ENCODE measurements at places on chromosomes 4 and X.

DNA sequence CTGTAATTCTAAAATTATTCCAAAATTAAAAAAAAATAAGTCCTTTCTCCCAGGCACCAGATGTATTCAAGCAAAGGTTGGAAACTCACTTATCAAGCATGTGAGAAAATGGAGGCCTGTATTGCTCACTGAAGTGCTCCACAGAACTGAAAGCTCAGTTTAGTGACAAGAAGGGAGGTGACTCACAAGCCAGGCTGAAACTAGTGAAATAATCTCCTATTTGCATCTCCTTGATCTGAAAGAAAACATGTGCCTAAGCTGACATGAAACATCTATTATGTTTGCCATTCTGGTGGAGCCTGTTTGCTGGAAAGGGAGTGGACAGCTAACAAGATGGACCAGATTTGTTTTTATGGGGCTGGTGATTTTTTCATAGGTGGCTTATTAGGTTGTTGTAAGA is 54.0 kb upstream of the AMELX start:
- no peak for DNase-seq

GRCh38 chrX:46327566-46328115 is 217.6 kb downstream of the ZNF674 start:
- DNase-seq = no peak

GRCh38 chrX:105098812-105099211 is 121.7 kb downstream of the TEX13A start:
- no peak for DNase-seq

- no peak for DNase-seq
These were observed 19.1 kb downstream of the C4orf17 start for GRCh38 chr4:99529956-99530355.

DNA sequence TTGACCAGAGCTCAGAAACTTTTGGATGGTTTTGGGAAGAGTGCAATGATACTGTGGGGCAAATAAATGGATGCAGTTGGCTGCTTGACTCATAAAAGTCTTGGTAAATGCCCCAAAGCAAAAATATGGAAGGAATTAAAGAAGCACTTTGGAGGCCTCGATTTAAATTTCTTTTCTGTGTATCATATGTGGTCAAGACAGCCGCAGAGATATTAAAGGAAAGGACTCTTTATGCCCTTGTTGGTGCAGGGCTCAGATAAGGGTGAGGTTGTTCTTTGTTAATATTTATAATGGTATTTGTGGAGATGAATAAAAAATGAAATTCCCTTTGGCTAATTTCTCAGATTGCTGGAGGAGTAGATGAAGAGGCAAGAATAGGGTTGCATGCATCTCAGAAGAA is 90.2 kb downstream of the NHS start:
- DNase-seq = no peak

DNA sequence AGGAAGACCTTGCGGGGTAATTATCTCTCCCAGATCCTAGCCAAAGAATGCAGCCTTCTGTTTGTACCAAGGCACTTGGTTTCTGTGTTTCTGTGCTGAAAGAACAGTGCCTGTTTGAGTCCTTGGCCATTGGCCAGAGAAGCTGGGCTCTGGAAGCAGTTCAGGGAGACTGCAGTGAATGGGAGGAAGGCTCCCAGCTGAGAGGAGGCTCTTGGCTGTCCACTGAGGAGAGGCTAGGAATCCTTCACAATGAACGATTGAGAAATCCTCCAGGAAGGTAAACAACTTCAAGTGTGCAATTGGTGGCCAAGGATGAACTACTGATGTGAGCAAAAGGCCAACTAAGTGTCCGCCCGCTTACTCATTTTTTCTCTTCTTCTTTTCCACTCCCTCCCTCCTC is 61.3 kb downstream of the HS3ST1 start:
- no peak for DNase-seq

DNA sequence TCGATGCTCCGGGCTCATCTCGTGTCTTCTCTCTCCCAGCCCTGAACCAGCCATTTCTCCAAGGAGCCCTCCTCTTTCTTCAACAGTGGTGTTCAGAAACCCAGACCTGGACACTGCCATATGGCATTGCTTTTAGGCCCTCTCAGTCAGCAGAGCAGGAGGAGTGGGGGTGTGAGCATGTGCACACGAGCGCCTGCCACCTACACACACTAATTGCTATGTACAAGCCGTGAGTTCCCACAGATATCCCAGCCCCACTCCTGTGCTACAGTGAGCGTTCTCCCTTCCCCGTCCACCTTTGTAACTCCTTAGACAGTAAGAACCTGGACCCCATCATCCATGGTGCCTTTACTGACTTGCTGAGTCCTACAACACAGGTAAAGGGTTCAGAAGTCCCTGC is 53.8 kb downstream of the TNIP2 start:
- DNase-seq = no peak

GRCh38 chr4:66404141-66404540 is 733.9 kb upstream of the EPHA5 start:
- no peak for DNase-seq

- no peak for DNase-seq
These were observed 501.9 kb downstream of the GABRG1 start for GRCh38 chr4:45621971-45622370.

DNA sequence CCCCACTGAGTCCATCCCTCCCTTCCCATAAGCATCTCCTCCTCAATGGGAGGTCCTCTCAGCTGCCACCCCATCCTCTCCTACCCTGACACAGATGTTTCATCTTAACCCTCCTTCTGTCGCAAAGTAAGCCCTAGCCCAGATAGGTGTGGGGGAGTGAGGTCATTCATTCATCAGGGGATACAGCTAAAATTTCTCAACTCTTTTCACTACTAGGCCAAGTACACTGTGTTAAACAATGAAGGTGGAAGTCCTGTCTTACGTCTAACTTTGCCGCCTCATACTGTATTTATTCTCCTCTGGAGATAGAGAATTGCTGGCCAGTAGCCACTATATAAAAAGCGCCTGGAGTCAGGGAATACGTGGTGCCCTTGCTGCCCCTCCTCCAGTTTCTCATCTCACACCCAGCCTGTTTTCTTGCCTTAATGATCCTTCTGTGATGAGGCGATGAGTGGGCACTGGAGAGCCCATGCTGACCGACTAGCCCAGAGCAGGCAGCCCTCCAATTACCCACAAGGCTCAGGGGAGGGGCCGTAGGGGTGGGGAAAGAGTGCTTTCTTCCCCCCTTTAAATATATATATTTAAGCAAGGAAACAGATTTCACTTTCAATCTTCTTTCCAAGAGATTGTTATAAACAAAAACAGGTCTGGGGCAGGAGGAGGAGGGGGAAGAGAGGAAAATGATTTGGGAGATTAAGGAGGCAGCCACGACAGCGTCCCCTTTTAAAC is 149.5 kb downstream of the PJA1 start:
- no peak for DNase-seq

GRCh38 chr4:121794505-121795188 is 6.5 kb upstream of the EXOSC9 start:
- no peak for DNase-seq

- DNase-seq = no peak
These were observed 557.8 kb downstream of the TECRL start for GRCh38 chr4:63851496-63851895.

GRCh38 chr4:47012676-47013075 is 18.7 kb upstream of the GABRB1 start:
- no peak for DNase-seq

DNA sequence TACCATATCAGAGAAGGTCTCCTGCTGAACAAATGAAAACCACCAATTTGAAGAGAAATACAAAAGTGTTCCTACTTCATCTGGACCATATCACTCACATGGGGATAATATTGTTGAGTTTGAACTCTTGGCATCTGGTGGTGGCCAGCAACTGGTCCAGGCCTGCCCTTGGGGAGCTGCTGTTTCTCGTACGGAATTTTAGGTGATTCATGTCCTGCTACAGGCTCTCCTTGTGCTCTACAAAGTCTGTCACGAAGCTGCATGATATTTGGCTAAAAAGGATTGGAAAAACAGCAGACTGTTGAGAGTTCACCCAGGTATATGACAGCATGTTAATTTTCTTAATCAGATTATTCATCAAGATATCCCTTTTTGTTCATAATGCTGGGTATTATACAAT is 42.2 kb downstream of the SEC31A start:
- DNase-seq = no peak

DNA sequence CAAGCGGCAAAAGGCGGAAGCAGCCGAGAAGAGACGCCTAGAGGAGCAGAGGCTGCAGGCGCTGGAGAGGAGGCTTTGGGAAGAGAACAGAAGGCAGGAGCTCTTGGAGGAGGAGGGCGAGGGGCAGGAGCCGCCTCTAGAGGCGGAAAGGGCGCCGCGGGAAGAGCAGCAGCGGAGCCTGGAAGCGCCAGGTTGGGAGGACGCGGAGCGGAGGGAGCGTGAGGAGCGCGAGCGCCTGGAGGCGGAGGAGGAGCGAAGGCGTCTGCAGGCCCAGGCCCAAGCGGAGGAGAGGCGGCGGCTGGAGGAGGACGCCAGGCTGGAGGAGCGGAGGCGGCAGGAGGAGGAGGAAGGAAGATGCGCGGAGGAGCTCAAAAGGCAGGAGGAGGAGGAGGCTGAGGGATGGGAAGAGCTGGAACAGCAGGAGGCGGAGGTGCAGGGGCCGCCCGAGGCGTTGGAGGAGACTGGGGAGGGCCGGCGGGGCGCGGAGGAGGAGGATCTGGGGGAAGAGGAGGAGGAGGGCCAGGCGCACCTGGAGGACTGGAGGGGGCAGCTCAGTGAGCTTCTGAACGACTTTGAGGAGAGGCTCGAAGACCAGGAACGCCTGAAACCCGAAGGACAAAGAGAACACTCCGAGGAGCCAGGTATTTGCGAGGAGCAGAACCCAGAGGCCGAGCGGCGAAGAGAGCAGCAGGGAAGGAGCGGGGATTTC is 72.9 kb downstream of the AASDH start:
- DNase-seq = no peak

DNA sequence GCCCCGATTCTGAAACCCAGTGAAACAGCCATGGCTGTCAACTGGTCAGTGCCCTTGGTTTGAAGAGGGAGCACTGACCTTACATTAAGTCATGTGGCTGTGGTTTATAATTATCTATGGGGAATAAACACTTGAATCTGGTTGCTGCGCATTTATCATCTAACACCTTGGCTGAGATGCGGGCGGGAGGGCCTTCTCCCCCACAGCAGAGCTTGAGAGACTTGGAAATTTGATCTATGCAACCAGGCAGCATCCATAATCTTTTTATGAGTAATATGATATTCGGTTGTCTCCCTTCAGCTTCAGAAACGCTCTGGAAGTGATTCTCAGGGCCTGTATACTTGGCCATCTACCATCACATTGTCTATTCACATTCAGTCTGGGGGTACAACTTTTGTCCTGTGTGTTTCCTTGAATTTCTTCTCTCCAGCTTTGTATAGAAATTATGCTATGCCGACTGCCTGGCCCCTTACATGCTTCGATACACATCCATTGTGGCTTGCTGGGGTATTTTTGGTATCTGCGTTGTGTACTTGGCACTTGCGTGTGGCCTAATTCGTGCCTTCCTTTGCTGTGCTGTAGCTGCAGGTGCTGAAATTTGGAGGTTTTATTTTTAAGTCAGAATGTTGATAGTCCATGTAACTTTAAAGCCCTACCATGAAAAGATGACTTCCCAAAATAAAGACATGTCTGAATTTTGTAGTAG is 321.6 kb downstream of the ARHGAP10 start:
- no peak for DNase-seq

DNA sequence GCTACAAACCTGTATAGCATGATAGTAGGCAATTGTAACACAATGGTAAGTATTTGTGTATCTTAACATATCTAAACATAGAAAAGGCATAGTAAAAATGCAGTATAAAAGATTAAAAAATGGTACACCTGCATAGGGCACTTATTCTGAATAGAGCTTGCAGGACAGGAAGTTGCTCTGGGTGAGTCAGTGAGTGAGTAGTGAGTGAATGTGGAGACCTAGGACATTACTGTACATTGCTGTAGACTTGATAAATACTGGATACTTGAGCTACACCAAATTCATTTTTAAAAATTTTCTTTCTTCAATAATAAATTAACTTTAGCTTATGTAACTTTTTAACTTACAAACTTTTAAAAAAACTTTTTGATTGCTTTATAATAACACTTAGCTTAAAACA is 68.2 kb upstream of the MAML3 start:
- no peak for DNase-seq

DNA sequence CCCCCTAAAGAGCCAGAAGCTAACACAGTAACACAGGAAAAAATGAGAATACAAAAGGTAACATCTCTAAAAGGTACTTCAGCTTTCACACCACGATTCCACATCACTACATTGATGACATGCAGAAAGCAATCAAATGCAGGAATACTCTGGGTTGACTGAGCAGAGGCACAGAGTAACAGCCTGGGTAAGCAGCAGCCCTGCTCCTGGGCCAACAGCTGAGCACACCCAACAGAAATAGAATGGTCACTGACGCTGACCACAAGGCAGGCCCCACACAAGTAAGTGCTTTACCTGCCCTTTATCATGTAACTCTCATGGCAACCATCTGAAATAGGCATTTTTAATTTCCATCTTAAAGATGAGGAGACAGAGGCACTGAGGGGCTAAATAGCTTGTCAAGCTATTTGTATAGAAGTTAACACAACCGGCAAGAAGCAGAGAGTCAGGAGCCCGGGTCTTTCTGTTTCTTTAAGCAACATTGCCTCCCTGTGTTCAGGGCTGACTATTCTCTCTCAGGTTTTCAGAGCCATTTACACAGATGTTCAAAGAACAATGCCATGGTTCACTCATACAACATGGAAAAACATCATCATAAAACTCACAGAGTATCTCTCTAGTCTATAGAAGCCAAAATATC is 168.9 kb downstream of the ZNF674 start:
- DNase-seq = no peak

DNA sequence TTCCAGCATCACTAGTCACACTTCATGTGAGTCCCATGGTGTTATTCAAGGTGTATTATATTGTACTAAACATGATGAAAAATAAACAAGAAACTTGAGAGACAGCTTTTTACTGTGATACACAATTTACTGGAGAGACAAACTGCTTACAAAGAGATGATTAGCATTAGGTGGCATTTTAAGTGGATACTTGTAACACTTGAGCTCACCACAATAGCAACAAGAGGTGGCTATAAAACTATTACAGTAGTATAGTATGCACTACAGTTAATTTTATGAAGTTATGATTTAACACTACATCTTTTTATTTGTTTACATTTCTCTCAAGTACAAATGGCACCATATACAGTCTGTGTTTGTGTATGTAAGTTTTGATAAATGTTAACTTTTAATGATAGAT is 246.6 kb downstream of the PARM1 start:
- DNase-seq = no peak

DNA sequence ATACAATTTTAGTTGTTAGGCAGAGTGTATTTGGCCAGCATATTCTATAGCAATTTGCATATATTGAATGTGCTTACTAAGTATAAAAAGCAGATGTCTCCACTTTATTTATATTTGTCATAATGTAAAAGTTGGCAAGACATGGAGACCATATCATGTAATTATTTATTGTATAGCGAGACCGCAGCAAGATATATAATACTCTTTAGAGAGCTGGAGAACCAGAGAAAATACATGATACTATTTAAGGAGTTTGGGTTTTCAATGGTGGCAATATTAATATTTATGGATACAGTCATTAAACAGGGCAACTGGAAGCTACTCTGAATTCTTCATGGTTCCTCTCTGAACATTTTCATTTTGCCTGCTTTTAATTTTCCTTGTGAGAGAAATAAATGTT is 35.0 kb downstream of the INTU start:
- no peak for DNase-seq
